Mesenchymal stem cell (in vitro differentiated cells and primary cell): ENCODE measurements at places on chromosomes 4 and X.

DNA sequence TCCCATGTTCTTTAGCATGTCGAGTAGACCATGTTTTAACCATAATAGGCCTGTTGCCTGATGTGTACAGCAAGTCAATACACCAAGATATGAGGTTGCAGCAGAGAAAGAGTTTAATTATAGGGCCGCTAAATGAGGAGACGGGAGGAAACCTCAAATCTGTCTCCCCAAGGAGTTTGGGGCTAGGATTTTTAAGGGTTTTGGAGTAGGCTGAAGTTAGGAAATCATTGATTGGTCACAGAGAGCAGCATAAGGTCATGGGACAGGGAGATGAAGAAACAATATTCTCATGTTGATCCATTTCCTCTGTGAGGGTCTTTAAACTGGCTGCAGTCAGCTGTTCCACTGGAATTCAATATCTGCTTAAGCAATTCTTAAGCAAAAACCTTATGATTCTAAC, 160.2 kb upstream of the GALNT7 start:
- DNase-seq = no peak

DNA sequence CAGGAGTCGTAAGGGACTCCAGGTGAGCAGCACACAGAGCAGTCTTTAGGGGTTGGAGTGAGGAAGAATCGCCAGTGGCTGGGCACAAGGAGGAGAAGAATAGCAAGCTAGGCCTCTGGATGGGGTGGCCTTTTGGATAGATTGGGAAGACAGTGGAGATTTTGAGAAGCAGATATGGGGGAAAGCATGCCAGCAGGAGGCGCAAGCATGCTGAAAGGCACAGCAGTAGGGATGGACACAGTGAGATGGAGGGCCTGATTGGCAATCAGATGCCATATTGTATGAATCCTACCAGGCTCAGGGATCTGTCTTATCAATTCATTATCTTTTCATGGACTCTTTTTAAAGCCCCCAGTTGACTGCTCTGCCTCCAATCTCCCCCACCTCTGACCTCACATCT, 60.4 kb upstream of the MAGEA4 start:
- DNase-seq = no peak

GRCh38 chrX:122641136-122641535, 542.9 kb upstream of the GRIA3 start:
- no peak for DNase-seq

DNA sequence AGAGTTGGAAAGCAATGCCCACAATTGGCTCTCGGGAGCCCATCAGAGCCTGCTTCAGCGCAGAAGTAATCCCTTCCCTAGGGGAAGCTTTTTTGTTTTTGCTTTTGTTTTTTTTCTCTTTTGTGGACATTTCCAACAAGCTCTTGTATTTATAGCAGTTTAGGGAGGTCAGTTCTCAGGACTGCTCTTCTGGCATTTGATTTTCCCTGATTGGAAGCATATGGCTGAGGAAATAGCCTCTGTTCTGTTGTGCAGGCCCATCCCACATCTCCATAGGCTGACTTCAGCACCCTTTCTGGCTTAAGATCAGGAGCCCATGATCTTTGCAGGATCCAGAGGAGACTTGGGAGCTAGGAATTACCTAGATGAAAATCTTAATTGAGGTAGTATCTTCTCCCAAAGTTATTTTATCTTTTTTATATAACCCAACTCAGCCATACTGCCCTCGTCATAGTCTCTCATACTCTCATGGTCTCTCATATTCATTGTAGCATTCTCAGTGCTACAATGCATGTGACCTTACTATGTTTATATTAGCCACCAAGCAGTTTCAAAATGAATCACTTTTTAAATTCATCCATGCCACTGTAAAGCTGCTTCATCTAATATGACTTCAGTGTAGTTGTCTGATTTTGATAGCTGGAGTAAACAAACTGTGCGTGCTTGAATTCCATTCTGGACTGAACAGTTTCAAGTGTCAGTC, 16.7 kb downstream of the PAGE4 start:
- peak; percentile 53 for DNase-seq

- no peak for DNase-seq
Observed at GRCh38 chr4:110489901-110490508, 14.1 kb downstream of the ENPEP start.

DNA sequence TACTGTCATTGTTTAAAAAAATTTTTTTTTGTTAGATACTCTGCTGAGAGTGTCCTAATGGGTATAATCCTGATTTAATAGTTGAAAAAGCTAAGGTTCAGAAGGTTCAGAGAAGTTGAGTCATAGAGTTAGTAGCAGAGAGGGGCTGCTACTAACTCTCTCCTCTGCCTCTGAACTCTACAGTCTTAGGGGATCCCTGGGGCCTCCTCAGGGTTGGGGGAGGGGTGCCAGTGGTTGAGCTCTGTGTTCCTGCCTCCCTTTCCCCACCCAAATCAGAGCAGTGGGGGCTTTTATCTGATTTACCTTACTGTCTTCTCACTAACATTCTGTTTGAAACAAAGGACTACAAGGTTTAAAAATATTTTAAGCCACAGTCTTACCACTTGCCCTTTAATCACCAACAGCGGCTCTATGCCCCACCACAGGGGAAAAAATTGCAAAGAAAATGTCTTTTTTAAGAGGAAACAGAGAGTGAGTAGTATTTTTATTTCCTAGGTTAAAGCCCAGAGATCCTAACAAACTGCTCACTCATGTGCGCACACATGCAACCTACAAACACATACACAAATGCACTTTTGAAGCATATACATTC, 102.2 kb upstream of the ATP6AP2 start:
- DNase-seq = no peak
